ENCODE measurements at places on chromosomes 7 and 10.
A peak's percentile ranks its signal among the peaks of the same experiment; 100 is the strongest.

DNA sequence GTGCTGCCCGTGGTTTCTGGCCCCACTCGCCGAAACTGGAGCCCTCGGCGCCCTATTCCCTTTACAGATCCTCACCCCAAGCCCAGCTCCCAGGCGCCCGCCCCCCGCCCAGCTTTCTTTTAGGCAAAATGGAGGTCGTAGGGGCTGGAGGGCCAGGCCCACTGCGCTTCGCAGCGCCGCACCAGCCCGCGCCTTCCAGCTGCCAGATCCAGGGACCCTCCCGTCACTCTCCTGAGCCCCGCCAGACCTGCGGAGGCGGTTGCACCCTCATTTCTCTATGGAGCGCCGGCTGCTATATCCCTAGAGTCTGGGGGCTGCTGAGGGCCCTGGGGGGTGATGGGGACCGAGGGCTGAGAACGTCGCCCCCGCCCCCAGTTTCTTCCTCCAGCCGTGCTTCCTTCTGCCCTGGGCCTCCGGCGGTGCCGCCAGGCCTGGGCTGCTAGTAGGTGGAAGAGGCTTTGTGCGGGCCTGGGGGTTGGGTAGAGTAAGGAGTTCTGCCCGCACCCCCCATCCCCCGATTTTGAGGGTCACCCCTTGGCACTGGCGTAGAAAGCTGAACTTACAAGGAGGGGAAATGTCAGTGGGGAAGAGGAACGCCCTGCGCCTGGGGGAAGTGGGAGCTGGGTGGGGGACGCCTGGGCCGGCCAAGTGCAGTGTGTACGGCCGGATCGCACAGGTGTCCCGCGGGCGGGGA is 1.0 kb downstream of the GNB2 start:
- DNase-seq = peak; percentile 48

GRCh38 chr7:116211006-116211912 is 920 bp downstream of the TES start:
- DNase-seq = peak; percentile 19

DNA sequence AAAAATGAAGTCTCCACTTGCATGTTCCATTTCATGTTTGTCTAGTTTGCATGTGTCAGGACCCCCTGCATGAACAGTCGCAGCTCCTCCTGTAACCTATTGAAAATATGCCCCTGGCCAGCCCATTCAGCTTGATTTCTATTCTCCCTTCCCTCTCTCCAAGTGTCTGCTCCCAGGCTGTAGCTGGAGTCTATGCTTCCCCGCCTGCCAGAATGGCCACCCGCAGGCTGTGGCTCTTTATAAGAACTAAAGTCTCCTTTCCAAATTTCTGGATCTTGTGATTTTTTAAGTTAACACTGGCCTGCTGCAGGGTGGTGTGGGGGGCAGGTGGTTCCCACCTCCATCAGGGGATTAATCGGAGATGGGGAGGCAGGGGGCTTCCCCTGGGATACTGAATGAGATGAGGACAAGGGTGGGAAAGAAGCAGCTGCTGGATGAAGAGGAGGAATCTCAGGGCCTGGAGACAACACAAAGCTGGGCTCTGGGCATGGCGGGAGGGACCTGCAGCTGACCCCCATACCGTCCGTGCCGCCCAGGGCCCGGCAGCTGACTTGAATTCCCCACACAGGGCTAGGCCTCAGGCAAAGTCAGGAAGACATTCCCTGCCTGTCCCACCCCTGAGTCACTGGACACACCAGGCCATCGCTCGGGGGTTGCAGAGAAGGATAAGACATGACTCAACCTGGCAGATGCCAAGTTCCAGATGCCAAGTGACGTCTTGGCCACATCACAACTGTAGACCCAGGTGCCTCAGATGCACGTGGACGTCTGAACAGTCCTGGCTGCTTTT is 399.5 kb upstream of the FOXK1 start:
- DNase-seq = no peak

DNA sequence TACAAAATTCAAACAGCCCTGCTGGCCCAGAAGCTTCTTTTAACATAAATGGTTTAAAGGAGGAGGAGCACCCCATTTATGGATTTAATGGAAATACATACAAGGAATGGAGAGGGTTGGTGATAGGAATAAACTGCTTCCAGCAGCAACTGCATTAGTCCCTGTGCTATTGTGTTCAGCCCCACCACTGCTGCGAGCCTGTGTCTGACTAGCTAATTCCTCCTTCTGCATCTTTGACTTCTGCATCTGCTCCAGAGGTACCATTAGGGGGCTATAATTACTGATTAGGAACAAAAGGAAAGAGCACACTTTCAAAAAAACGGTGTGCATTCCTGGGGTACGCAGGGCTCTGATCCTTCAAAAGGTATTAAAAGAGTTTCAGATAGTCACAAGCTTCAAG is 24.8 kb downstream of the CDCA7L start:
- no peak for DNase-seq

DNA sequence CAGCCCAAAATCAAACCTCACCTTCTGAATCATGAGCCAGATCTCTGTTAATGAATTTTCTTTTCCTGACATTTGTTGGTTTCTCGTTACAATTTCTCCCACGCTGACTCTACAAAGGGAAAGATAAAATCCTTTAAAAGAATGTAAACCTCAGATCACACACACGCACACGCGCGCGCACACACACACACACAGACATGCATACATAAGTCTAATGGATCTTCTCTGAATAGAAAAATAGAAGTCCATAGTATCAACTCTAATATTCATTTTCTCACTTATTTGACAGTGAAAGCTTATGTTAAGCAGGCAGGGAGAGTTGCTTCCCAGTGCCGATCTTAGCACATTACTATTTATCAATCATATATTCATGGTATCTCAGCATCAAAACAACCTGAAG is 1.4 kb downstream of the ETV1 start:
- no peak for DNase-seq

- DNase-seq = no peak
Measured at GRCh38 chr7:116426428-116427156, 72.9 kb upstream of the CAV2 start.

DNA sequence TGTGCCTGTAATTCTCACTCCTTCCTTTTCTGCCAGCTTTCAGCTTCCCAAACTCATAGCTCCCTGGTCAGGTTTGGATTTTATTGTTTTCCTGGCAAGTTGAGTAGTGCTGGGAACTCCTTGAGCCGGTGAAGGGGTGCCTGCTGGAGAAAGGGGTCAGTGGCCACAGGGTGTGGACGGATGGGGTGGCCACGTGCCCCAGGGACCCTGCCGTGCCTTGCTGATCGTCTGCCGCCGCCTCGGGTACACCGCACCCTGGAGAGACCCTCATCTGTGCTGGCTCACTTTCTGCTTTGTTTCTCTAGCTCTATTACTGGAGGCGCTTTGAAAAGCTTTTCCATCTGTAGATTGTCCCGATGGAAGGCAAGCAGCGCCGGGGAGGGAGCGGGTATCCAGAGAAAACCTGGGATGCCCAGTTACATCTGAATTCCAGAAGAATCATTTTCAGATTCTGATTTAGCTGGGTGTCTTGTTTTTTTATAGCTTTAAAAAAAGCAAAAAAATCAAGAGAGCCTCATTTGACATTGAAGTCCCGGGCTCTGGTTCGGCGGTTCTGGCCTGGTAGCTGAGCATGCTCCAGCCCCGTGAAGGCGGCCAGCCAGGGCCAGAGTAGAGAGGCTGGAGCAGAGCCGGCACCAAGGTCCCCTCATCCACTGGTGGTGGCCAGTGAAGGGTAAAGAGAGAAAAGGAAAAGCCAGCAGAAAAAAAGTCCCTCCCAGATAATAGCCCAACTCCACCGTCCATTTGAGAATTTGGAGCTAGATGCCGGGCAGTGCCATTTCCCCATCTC is 510.9 kb upstream of the FOXK1 start:
- DNase-seq = no peak

- DNase-seq = no peak
Measured at GRCh38 chr10:11875494-11876281, 52.5 kb downstream of the PROSER2 start.

DNA sequence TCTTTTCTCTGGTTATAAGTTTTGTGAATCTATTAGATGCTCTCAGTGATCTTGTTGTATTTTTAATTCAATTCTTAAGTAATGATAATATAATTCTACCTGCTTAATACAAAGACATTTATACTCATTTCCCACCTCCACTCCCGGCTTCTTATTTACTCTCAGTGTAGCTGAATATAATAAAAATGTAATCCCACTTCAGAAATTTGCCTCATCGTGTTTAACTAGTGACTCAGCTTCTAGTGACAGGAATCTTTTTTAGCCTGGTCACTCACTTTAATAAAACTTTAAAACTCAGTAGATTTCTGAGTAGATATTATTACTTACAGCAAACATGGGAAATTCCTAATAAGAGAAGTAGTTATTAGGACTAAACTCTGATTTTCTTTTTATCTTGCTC is 1506.2 kb upstream of the LRRTM3 start:
- DNase-seq = no peak

- peak; percentile 98 for DNase-seq
Measured at GRCh38 chr7:1555813-1556543, at the start of gene TMEM184A. Gene TMEM184A (minus strand): TSS chr7:1556205. CDS start chr7:1555484, 721 bp downstream.

DNA sequence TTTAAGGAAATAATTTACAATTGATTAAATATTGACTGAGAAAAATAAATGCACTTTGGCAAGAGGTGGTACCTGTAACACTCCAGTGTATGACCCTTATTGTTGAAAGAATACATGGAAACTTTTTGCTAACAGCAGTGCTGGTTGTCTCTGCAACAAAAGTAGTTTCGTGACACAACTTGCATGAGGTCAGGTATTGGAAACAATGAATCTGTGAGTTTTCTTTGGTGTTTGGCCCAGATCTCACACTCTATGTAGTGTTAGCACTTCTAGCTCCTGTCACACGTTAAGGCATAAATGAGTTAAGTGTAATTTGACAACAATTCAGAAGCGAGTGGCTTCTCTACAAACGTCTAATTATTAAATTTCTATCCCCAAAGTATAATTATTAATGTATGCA is 137.7 kb upstream of the MDFIC start:
- DNase-seq = peak; percentile 51

DNA sequence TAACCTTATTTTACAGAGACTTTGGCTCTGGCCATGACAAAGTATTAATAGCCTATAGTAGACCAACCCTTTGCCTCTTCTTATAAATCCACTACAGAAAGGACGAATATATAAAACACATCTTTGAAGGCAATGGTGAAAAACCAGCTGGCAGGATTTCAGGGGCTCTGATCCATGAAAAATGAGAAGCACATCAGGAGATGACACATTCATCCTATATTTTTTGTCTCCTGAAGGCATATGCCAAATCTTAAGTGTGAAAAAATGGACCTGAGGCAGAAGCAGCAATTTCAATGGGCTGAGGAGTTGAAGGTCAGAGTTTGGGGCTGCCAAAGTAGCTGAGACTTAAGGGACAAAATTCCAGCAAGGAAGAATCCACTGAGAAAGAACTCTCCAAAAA is 14.4 kb downstream of the RNF216 start:
- no peak for DNase-seq

GRCh38 chr10:66828957-66829356 is 96.9 kb upstream of the LRRTM3 start:
- no peak for DNase-seq

- DNase-seq = no peak
Measured at GRCh38 chr10:17278607-17279240, 50.7 kb downstream of the VIM start.

GRCh38 chr10:11823122-11823988 is at the start of gene PROSER2:
Gene PROSER2 (plus strand): TSS chr10:11823356. CDS start chr10:11852078, 28,722 bp downstream.
- no peak for DNase-seq

GRCh38 chr10:129894698-129895097 is 69.4 kb downstream of the EBF3 start:
- DNase-seq = no peak

DNA sequence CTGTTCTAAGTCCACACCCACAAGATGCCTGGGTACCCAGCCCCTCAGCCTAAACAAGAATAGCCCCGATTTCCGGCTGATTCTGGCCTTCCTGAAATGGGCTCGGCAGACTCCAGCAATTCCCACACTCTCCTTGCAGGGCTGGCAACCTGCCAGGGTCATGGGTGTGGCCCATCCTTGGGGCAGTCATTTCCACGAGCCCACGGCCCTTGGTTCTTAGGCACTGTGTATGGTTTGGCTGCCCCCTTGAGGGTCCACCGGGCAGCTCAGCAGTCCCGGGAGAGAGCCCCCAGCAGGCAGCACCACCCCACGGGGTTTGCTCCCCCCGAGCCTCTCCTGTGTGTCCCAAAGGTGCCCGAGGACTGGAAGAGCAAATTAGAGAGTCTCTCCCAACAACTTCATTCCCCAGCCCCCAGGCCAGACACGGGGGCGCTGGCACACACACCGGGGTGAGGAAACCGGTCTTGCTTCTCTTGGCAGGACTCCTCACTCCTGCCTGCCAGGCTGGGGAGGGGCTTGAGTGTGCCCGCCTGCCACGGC is 142.2 kb downstream of the EMX2 start:
- no peak for DNase-seq

DNA sequence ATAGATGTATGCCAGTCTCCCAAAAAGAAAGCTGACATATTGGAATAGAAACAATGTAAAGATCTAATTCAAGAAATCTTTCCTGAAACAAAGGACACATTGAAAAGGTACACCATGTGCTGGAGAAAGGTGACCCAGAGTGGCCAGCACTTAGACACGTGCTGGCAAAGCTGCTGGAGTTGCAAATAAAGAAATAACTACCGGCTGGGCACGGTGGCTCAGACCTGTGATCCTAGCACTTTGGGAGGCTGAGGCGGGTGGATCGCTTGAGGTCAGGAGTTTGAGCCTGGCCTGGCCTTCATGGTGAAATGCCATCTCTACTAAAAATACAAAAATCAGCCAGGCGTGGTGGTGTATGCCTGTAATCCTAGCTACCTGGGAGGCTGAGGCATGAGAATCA is 35.9 kb downstream of the PKD1L1 start:
- no peak for DNase-seq

DNA sequence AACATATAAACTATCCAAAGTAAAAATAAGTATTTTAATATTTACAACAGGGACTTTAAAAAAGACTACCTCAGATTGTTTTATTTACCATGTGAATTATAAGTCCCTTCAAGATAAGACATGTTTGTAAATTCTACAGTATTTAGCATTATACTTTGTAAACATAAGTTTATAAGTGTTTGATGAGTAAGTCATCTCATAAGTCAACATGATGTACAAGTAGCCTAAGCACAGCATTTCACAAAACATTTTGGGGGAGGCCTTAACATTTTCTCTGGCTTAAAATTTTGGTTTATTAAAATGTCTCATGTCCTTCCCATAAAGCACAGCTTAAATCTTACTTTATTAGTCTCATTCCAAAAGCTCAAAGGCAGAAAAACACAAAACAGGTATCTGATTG is 15.4 kb downstream of the EPC1 start:
- DNase-seq = no peak

Measured in NCI-H2171 treated with DMSO at 0.1 percent for 48 hours (cell line).